Gastrocnemius medialis (tissue), 4 donors: ENCODE measurements at places on chromosomes 5 and 9.

DNA sequence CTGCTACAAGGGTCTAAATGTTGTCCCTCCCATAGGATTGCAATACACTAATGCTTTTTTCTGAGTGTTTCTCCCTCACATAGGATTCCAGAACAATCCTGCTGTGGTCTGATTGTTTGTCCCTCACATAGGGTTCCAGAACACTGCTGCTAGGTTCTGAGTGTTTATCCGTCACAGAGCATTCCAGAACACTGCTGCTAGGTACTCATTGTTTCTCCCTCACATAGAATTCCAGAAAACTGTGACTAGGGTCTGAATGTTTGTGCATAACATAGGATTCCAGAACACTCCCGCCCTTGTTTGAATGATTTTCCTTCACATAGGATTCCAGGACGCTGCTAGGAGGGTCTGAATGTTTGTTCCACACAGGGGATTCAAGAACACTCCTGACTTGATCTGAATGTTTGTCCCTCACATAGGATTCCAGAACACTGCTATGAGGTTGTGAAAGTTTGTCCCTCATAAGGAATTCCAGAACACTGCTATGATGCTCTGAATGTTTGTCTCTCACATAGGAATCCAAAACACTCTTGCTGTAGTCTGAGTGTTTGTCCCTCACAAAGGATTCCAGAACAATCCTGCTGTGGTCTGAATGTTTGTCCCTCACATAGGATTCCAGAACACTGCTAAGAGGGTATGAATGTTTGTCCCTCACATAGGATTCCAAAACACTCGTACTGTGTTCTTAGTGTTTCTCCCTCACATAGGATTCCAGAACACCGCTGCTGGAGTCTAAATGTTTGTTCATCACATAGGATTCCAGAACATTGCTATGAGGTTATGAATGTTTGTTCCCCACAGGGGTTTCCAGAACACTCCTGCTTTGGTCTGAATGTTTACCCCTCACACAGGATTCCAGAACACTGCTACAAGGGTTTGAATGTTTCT lies 213.5 kb downstream of the FOXD4L6 start:
- DNase-seq: no peak

- no peak for DNase-seq
Measured at GRCh38 chr5:125461641-125462072, 715.2 kb upstream of the ZNF608 start.

GRCh38 chr9:137462986-137463930 lies 4.1 kb upstream of the NSMF start:
- peak; percentile 12 for DNase-seq

DNA sequence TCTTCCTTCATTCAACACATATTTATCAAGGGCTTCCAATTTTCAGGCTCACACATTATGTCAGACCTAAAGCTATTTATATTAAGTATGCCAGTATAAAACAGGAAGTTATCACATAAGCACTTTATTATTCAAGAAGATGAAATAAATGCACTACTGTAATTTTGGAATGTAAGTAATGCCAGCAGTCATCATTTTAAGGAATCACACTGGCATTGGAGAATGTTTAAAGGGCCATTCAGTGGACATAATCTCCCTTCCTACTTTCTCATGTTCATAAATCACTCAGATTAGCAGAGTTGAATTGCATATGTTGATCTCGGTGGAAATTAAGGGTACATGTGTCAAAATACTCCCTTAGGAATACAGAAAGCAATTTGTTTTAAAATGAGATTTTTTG lies 164.4 kb downstream of the GIN1 start:
- DNase-seq: no peak

- DNase-seq: no peak
Measured at GRCh38 chr9:129319076-129319937, 141.2 kb upstream of the IER5L start.

- no peak for DNase-seq
Measured at GRCh38 chr5:73265641-73266040, 92.6 kb downstream of the TMEM174 start.

- DNase-seq: no peak
Measured at GRCh38 chr5:131980696-131981095, 30.8 kb downstream of the ACSL6 start.

DNA sequence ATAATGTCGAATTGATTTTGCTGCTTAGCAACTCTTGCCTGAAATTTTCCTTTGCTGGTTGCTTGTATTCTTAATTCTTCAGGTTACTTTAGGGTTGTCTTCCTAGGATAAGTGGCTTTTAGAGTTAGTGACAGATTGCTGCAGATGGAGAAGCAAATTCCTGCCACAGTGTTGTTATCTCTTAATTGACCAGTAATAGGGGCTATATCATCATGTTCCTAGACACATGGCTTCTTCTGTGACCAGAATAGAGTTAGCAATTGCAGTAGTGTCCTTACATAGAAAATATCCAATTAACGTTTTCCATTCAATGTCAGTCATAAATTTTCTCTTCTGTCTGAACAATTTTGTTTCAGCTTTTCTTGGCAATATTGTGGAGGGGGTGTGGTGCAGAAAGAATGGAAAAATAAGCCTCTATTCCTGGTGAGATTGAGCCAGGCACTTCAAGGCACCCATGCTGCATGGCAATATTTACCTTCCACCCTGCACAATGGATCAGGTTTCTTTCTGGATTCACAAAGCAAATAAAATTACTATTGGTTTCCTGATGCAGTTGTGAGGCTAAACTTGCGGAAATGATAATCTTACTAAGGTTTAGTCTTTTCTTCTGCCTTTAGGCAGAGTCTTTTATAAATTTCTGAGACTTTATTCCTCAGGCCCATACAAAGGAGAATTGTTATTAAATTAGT lies 1481.5 kb downstream of the EFNA5 start:
- no peak for DNase-seq

DNA sequence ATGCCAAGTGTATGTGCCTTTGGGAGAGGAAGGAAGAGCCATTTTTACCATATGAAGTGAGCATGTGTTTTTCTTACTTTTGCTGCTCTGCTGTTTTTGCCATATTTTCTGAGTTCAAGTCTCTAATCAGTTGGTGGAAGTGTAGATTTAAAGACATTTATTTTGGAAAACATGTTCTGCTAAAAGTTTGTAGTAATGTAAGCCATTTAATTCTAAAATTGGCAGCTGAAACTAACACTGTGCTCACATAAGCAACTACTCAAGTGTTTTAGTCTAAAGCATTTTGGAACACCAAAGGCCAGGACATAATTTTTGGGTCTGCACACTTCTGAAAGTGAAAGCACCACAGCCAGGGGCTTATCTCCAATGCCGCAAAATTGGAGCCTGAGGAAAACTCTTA lies 363.4 kb upstream of the ZNF608 start:
- DNase-seq: no peak

DNA sequence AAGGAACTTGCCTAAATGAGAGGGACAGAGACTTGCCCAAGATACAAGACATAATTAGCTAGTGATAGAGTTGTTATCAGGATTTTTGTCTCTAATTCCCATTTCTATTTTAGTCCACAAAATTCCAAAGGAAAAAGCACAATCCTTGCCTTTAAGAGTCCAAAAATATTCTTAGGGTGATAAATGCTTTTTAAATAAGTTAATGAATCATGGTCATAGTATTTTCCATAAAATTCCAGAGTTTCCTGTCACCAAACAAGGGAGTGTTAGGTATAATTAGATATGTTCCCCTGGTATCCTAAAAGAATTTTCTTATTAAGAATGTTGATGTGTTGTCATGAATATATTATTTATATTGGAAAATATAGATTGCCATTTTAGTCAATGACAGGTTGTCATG lies 21.8 kb upstream of the CEP72 start:
- no peak for DNase-seq

GRCh38 chr9:129987047-129987446 lies 55.9 kb downstream of the FNBP1 start:
- DNase-seq: no peak

GRCh38 chr9:95529910-95530309 lies 13.1 kb upstream of the PTCH1 start:
- DNase-seq: no peak

DNA sequence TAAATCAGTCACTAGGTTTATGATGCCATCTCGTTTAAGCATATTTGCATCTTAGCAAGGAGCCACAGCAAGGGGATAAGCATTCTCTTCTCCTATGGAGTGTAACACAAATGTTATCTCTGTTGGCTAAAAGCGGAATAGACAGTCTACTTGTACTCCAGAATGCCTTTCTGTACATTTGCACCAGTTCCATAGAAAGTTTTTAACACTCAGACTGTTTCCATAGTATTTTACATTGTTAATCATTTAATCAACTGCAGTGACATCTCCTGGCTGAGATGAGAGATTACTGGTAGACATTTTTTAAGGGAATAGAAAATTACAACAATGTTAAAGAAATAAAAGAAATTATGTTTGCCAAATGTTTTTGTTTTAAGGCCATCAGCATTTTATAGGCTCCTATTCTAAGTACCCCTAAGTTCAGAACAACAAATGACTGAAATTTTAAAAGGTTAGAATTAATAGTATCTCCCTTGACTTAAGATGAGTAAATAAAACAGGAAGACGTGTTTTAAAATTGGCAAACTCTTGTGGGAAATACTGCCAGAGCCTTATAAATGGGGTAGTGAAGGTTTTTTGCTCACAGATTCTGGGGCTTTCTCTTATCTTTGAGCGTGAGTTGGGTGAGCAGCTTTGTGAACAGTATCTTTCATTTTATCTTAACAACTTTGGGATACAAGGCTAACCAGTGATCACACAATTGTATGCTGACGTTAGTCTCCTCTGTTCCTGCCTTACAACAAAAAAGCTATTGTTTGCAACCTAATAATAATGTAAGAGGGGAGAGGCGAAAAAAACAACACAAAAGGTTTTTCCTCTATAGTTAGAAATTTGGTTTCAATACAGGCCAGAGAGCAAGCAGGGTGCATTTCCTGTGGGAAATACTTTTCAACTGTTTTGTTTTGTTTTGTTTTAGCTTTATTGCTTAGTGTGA lies 294.3 kb downstream of the FBXL7 start:
- no peak for DNase-seq

GRCh38 chr5:78589923-78590322 lies 58.6 kb downstream of the LHFPL2 start:
- DNase-seq: no peak

DNA sequence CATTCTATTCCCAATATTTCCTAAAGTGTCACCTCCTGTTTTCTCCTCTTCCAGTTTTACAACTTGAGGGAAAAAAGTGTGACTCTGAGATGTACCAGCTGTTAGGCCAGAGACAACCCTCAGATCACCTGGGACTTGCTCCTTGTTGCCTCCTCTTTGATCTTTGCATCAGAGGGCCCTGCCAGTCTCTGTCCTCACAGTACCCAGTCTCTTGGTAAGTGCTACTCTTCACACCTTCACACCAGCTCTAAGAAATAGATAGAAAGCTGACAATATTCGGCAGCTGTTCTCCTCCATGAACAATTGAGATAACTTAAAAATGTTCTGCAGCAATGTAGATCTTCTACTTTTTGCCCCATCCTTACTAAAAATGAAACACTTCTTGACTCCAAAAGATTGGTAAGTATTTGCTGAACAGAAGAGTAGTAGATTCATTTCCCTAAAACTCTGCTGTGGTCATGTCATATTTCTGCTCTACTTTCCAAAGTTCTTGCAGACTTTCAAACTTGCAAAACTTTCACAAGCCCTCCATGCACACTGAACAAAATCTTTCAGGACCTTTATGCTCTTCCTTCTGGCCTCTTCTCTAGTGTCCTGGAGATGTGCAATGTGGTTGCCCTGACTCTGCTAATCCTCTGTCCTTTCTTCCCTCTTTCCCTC lies 188.6 kb downstream of the SNX18 start:
- no peak for DNase-seq

- peak; percentile 22 for DNase-seq
Measured at GRCh38 chr5:7650755-7651154, 200.2 kb downstream of the CFAP90 start.

- DNase-seq: no peak
Measured at GRCh38 chr9:100357501-100357900, 4.8 kb upstream of the TEX10 start.

DNA sequence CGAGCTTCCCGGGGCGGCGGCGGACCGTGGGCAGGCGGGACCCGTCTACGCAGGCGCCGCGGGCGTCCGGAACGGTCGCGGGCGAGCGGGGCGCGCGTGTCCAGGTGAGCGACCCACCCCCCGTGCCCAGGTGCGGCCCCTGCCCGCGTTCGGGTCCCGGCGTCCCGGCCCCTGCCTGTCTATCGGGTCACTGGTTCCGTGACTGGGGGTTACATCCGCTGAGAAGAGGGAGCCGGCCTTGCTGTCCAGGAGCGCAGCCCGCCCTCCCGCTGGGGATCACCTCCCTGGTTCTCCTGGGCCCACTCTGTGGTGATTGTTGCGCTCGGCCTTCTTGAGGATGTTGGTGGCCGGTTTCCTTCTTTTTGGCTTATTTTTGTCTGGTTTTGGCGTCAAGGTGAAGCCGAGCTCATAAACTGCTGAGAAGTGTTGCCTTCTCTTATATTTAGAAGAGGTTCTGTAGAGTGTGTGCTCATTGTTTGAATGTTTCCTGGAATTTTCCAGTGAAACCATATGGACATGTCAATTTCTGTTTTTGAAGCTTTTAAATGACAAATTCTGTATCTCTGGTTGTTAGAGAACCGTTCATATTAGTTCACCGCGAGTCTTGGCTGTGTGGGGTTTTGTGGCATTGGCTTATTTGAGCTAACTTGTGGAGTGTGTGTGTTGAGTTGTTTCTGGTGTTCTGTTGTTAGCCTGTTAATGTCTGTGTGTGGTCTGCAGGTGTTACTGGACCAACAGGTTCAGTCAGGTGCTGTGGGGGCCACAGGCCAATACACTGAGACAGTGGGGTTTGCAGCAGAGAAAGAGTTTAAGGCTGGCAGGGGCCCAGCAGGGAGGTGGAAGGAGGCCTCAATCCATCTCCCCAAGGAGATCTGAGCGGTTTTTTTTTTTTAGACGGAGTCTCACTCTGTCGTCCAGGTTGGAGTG lies 621 bp downstream of the CEP72 start:
- DNase-seq: no peak

- no peak for DNase-seq
Measured at GRCh38 chr9:108621991-108622855, 233.6 kb downstream of the ACTL7B start.

DNA sequence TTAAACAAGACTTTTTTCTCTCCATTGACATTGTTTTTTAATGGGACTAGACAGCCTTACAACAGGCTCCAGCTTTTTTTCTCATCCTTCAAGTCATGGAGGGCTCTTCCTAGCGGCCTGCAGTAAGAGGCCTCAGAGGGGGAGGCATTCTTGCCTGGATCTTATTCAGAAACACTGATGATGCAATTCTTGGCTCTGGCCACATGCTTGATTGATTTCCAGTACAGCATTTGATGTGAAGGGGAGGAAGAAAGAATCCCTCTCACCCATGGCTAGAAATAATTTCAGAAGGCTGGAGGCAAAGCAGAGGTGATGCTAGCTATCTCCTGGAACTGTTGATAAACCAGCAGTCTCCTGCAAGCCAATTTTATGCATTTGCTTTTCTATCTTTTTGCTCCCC lies 324.8 kb downstream of the PRELID2 start:
- no peak for DNase-seq

DNA sequence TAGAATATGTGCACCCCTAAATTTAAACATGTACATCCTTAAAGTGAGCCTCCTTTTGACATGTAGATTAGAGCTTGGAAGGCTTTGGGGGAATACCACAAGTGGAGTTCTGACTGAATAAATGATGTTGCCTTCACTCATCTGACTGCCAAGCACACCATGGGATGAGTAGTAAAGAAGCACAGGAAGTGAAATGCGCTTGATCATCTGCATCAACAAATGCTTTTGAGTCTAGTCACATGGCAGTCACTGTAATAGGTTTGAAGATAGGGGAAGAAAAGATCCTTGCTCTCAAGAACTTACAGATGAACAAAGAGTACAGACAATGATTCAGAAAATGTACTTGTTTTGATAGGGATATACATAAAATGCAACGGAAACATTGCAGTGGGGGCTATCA lies 62.0 kb upstream of the STARD4 start:
- no peak for DNase-seq

- no peak for DNase-seq
Measured at GRCh38 chr5:115192098-115192497, 22.4 kb upstream of the TRIM36 start.
